ENCODE measurements at places on chromosomes 12 and 14.

- no peak for DNase-seq
Observed at GRCh38 chr12:57258977-57259970, 8.3 kb upstream of the STAC3 start.

GRCh38 chr12:109735825-109736551 lies 22.4 kb downstream of the FAM222A start:
- DNase-seq: no peak

DNA sequence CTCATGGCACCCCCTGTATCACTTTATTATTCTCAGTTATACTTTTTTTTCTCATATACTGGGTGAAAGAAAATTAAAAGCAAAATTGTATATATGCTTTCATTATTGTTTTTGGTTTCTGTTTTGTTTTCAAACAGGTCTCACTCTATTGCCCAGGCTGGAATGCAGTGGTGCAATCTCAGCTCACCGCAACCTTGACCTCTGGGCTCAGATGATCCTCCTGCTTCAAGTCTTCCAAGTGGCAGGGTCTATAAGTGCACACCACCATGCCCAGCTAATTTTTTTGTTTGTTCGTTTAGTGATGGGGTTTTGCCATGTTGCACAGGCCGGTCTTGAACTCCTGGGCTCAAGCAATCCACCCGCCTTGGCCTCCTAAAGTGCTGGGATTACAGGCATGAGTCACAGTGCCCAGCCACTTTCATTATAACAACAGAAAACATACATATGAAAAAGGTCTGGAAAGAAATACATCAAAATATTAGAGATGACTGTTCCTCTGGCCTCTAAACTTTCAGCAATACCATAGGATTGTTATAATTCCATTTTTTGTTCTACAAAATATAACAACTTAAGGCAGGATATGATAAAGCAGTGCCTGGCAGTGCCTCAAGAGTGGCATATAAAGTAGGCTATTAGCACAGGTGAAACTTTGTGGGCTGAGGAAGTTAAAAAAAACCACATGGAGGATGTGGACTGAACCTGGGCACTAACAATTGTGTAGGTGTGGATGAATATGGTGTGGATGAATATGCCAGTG lies 5.8 kb upstream of the NTN4 start:
- DNase-seq: no peak

DNA sequence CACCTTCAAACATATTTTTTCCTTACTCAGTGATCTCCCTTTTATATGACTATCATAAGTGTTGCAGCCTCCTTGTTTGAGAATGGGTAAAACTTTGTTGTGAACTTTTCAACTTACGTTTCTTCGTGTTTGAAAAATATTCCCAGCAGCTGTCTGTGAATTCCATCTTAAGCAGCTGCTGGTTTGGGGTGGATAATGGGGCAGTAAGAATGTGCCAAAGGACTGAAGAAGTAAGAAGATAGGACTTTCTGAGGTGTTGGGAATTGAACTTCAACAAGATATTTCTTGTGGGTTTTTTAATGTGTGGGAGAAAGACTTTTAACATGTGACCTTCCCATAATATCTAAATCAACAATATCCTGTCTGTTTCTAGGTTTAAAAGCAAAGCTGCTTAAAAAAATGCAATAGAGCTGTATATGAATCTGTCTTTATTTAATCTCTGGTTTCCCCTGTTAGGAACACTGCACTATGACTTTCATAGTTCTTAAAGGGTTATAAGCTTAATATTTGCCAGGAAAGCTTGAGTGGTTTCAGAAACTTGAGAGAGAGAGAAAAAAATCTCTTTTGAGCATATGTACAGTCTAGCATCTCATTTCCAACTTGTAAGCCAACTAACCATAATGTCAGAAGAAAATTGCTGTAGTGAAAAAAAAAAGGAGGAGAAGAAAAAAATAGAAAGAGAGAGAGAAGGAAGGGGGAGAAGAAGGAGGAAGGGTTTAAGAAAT lies 1659.2 kb upstream of the FLRT2 start:
- DNase-seq: no peak

- no peak for DNase-seq
Observed at GRCh38 chr14:48473944-48474343, 798.5 kb upstream of the MDGA2 start.

DNA sequence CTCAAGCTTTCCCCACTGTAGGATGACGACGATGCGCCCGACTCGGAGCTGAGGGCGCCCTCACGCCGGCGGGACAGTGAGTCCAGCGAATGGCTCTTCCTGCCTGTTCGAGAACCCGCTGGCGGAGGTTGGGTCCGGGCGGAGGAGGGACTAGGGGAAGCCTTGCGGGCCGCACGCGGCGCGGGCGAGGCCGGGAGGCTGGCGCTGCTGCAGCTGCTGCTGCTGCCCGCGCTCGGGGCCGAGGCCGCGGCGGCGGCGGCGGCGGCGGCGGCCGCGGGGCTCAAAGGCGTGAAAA lies 1.9 kb downstream of the CCDC177 start:
- DNase-seq: no peak

- DNase-seq: no peak
Observed at GRCh38 chr12:14164266-14164665, 182.9 kb upstream of the GRIN2B start.

DNA sequence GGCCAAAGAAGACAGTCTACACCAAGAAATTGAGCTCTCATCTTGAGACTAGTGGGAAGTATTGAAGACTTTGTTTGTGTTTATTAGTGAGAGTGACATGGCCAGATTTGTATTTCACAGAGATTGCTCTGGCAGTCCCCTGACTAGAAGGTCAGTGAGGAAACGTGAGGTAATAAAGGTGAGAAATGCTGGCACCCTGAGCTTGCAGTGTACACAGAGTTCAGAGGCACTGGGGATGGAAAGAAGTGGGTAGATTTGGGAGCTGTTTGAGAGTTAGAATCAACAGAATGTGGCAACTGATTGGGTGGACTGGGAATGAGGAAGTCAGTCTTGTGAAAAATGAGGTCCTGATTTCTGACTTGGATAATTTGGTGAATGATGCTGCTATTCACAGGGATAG lies 336.9 kb downstream of the SNAPC1 start:
- DNase-seq: no peak

DNA sequence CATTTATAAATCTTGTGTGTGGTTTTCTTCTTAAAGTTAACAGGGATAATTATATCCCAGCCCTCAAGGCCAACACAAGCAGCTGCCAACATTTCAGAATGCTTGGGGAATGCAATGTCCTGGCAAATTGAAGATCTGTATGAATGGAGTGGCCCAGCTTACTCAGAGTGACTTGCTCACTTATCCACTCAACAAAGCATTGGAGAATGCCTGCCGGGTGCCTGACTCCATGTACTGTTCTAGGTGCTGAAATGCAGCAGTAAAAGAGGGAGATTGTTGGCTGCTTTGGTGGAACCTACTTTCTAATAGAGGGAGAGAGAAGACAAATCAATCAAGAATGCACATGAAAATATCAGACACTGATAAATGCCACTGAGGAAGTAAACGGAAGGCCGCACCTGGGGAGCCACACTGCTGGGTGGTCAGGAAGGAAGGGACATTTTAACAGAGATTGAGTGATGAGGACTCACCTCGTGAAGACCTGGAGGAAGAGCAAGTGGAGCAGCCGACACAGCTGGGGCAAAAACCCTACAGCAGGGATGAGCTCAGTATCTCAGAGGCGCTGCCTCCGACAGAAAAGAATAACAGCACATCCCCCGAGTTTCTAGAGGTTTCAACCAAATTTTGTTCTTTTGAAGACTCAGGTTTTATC lies 61.2 kb upstream of the VASH1 start:
- DNase-seq: no peak

DNA sequence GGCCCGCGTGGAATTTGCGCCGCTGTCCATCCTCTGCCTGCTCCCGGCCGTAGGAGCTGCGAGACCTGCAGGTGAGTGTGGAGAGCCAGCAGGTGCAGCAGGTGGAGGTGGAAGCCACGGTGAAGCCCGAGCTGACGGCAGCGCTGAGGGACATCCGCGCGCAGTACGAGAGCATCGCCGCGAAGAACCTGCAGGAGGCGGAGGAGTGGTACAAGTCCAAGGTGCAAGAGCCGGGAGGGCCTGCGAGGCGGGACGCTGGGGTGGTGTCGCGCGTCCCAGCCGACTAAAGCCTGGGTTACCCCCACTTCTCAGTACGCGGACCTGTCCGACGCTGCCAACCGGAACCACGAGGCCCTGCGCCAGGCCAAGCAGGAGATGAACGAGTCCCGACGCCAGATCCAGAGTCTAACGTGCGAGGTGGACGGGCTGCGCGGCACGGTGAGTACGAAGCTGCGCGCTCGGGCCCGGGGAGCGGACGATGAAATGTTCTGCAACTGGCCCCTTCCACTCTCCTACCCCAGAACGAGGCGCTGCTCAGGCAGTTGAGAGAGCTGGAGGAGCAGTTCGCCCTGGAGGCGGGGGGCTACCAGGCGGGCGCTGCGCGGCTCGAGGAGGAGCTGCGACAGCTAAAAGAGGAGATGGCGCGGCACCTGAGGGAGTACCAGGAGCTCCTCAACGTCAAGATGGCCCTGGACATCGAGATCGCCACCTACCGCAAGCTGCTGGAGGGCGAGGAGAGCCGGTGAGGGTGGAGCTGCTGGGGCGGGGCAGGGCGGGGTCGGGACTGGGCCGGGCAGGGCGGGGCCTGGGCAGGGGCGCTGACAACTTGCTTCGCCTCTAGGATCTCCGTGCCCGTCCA lies 2.1 kb downstream of the PRPH start:
- no peak for DNase-seq

DNA sequence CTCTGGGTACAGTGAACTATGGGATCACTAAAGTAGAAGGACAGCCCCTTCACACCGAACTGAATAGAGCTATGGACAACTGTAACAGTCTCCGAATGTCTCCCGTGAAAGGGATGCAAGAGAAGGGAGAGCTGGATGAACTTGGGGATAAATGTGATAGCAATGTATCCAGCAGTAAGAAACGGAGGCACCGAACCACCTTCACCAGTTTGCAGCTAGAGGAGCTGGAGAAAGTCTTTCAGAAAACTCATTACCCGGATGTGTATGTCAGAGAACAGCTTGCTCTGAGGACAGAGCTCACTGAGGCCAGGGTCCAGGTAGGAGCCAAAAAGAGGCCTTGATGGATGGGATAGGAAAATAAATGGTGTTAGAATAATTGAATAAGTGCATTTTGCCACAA lies 3.5 kb downstream of the ALX1 start:
- DNase-seq: no peak

GRCh38 chr12:130835436-130835835 lies 3.6 kb downstream of the STX2 start:
- DNase-seq: no peak

GRCh38 chr12:2999265-2999841 lies 40.2 kb downstream of the TEAD4 start:
- DNase-seq: peak; percentile 40

DNA sequence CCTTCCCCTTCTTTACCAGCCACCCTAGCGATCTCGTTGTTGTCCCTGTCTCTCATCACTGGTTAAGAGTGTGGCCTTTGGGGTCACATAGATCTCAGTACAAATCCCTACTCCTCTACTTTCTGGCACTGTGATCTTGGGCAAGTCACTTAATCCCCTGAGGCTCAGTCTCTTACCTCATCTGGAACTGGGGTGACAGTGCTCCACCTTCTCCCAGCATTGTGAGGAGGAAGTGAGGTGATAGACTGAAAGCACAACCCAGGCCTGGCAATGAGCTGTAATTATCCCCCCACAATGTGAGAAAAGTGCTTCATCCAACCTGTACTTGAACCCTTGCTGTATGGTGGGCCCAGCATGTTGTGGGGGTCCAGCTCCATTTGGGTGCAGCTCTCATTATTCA lies 48.0 kb downstream of the IRAK3 start:
- DNase-seq: no peak
